Metanephros (tissue), 2 donors: ENCODE measurements at places on chromosomes 2 and 18. TPM values are rescaled to one million over a fixed set of nuclear protein-coding genes. Genes with fewer than 3 reads are reported as not detected.

Gene RPIA
- 19.4 TPM for total RNA-seq

Gene SIX3
- not detected for total RNA-seq

Gene TSHZ1
- total RNA-seq, result 24.6 TPM

Gene HTR2B
- 16.9 TPM for total RNA-seq

Gene KCNJ13
- 1.8 TPM for total RNA-seq

Gene MYCN
- total RNA-seq, result 25.7 TPM

Gene PRSS56
- total RNA-seq, result 0.18 TPM

Gene IL1RL2
- total RNA-seq, result 1.2 TPM

Gene SPDYA
- 2.3 TPM for total RNA-seq

Gene QPCT
- 12.2 TPM for total RNA-seq

Gene HOXD13
- 0.06 TPM for total RNA-seq

Gene CRACDL
- total RNA-seq, result 4.6 TPM
